Spinal cord (tissue), 10 donors: ENCODE measurements at places on chromosomes 5 and 9.

GRCh38 chr9:76027416-76027815, 136.9 kb downstream of the PCSK5 start:
- DNase-seq, result no peak

GRCh38 chr5:19837536-19838174, 150.3 kb downstream of the CDH18 start:
- DNase-seq, result no peak

- no peak for DNase-seq
These were observed 206.4 kb downstream of the PTTG1 start for GRCh38 chr5:160627921-160628618.

- DNase-seq, result peak; percentile 31
These were observed 33.5 kb upstream of the EBF1 start for GRCh38 chr5:159133041-159133741.

- peak; percentile 18 for DNase-seq
These were observed 133.1 kb downstream of the DOCK8 start for GRCh38 chr9:347667-348292.

DNA sequence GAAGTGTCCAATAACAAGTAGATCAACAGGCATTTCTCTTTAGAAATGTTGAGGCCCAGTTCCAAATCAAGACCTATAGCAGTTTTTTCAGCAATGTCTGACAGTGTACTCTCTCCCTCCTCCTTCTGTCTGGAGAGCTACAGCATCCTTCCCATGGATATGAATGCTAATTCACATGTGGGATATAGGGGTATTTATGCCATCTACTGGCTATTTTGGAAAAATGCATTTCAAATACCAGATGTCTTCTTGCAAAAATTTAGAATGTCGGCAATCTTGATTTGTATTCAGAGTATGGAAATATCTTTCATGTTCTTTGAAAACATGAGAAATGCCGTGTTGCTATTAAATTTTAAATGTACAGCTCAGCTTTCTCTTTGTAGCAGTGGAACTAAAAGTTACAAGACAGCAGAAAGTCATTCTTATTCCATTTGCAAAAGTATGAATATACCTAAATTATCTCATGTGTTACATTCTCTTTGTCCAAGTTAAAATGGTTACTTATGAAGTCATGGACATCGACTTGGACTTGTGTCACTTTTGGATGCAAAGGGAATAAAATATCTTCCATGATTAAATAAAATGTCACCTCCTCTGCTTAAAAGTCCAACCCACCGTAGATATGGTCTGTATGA, 647.8 kb downstream of the TAF11L14 start:
- peak; percentile 87 for DNase-seq

- no peak for DNase-seq
These were observed 100.7 kb downstream of the RAB3C start for GRCh38 chr5:58683567-58683966.

GRCh38 chr9:134843740-134844139, 36.9 kb upstream of the FCN2 start:
- no peak for DNase-seq

DNA sequence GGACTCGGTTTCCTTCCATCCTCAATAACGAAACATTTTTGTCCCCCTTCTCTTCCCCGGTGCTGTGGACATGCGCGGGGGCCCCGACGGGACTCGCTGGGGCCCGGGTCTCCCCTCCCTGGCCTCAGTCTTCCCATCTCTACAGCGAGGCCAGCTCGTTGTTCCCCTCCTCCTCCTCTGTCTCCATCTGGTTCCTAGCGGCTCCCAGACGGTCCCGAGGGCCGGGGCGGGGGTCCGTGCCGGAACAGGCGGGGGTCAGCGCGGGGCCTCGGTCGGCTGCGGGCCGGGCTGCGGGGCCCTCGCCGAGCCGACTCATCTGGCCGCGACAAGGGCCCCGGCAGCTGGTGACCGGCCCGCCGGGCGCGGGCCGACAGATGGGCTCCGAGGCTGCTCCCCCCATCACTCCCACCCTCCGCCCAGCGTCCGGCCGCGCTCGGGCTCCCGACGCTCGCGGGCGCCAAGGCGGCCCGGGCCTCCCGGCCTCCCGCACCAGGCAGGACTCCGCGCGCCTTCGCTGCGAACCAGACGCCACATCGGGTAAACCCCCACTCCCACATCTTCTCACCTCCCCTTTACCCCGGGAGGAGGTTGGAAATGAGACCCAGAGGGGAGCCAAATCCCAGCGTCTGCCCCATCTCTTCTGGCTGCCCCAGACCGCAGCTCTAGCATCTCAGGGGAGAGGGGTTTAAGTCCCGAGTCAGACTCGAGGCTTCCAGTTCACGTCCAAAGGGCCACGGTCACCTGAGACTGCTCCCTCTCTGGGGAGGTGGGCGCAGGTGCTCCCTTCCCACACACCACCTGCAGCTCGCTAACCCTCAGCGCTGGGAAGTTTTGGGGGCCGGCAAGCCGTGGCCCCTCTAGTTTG, 8.1 kb downstream of the BARHL1 start:
- DNase-seq, result no peak

- no peak for DNase-seq
These were observed 65.2 kb downstream of the RAI14 start for GRCh38 chr5:34721327-34721726.

- peak; percentile 26 for DNase-seq
These were observed 36.7 kb downstream of the MTREX start for GRCh38 chr5:55344392-55344992.

GRCh38 chr5:106894964-106895363, 775.8 kb downstream of the EFNA5 start:
- no peak for DNase-seq

GRCh38 chr9:134390947-134391318, 64.7 kb downstream of the RXRA start:
- no peak for DNase-seq

GRCh38 chr9:5976674-5977397, 38.6 kb downstream of the RANBP6 start:
- DNase-seq, result no peak

DNA sequence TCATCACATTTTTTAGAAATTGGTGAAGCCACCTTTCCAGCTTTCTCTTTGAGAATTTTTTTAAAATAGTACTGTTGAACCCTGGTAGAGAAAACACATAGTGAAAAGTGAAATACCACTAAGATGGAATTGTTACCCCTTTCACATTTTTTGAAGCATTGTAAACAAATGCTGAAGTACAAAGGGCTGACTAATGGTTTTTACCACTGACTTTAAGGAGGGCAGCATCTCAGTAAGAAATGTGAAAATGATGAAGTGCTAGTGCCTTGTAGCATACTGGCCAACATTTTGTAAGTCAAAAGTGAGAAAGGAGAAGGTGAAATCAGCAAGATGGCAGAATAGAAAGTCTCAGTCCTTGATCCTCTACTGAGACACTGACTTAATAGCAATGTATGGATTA, 320.6 kb downstream of the PJA2 start:
- DNase-seq, result no peak

GRCh38 chr9:109935406-109936087, 155.5 kb downstream of the PALM2AKAP2 start:
- no peak for DNase-seq

- no peak for DNase-seq
These were observed 30.6 kb downstream of the CPLX2 start for GRCh38 chr5:175902026-175902425.

DNA sequence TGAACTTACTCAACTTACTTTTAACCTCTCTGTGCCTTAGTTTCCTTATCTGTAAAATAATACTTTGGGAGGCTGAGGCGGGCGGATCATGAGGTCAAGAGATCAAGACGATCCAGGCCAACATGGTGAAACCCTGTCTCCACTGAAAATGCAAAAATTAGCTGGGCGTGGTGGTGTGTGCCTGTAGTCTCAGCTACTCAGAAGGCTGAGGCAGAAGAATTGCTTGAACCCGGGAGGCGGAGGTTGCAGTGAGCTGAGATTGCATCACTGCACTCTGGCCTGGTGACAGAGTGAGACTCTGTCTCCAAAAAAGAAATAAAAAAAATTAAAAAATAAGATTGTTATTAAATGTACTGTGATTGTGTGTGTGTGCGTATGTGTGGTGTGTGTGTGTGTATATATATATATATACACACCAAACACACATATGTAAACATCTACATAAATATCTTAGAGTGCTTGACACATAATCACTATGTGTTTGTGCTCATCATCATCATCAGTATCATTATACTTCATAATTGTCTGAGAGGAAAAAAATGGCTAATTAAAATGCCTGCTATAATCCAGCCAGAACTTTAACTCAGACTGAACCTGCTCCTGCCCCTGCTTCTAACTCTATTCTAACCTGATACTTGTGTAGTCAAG, 312.8 kb downstream of the FER start:
- DNase-seq, result no peak

GRCh38 chr5:122697191-122697590, 77.7 kb upstream of the SNX2 start:
- no peak for DNase-seq

DNA sequence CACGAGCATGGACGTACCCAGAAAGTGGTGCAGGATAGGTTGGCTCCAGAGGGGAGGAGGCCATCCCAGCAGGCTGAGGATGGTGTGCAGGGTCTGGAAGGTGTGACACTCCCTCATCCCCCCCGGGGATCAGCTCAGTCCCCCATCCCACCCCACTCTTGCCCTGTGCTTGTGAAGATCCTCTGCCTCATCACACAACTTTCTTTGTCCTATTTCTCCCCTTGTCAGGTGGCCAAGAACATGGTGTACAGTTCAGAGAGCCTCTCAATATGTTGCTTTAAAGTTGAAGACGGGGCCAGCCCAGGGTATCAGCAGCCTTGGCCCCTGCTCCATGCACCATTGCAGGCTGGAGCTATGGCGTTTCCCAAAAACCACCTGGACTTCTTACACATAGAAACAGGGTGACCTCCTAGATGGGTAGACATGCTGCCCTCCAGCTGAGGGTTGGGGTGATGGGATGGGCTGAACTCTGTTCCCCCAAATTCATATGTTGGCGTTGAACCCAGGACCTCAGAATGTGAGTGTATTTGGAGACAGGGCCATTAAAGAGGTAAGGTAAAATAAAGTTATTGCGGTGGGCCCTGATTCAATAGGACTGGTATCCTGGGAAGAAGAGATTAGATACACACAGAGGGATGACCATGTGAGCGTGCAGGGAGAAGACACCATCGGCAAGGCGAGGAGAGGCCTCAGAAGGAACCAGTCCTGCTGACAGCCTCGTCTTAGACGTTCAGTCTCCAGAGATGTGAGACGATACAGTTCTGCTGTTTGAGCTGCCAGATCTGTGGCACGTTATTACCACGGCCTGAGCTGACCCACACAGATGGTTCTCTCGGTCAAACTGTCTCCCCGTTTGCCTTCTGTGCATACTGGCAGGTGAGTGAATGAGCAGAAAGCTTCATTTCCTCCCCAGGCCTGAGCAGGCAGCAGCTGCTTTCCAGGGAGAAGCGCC, 272.5 kb downstream of the GADD45G start:
- DNase-seq, result no peak

- DNase-seq, result no peak
These were observed 118.6 kb upstream of the COL5A1 start for GRCh38 chr9:134522976-134523375.

DNA sequence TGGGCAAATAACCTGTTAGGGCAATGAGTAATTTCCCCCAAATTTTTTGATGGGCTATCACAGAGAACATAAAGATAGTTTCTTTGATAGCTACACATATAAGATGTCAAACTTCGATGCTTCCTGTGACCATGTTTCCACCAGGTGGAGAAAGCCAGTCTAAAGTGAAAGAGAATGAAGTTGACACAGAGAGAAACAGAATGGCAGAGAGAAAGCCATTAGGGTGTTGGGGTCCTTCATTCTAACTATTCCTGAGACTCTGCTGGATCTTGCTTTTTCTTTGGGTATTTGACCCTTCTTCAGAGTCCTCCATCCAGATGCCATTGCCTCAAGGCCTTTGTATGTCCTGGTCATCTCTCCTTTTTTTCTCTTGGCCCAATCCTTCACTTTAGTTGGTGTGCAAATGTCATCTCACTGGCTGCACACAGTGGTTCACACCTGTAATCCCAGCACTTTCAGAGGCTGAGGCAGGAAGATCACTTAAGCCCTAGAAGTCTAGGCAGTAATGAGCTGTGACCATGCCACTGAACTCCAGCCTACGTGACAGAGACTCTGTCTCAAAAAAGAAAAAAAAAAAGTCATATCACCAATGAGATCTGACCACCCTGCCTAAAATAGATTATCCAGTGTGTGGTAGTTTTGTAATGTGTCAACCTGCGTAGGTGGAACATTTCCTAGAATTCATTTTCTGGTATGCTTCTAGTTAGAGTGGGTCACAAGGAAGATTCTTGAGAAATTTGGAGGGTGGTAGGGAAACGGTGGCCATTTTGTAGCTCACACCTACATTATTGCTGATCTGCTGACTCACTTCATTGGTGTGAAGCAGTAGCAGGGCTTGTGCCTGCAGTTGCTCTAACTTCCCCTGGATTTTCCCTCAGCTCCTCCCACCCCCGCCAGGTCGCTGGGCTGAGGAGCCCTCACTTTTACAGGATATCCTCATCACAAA, 20.8 kb upstream of the KIF2A start:
- DNase-seq, result no peak

DNA sequence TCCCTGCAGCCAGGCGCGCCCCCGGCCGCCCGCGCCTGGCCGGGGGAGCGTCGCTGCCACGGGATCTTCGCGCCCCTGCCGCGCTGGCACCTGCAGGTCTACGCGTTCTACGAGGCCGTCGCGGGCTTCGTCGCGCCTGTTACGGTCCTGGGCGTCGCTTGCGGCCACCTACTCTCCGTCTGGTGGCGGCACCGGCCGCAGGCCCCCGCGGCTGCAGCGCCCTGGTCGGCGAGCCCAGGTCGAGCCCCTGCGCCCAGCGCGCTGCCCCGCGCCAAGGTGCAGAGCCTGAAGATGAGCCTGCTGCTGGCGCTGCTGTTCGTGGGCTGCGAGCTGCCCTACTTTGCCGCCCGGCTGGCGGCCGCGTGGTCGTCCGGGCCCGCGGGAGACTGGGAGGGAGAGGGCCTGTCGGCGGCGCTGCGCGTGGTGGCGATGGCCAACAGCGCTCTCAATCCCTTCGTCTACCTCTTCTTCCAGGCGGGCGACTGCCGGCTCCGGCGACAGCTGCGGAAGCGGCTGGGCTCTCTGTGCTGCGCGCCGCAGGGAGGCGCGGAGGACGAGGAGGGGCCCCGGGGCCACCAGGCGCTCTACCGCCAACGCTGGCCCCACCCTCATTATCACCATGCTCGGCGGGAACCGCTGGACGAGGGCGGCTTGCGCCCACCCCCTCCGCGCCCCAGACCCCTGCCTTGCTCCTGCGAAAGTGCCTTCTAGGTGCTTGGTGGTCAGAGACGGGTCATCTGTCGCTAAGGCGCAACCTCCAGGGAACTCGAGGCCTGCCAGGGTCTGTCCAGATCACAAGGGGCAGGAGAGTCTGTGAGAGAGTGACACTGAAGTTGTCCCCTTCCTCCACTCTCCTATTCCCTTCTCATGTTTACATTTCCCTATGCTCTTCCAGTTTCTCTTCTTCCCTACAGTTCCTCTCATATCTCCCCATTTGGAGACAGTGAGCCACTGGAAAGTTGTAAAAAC, 1.3 kb downstream of the GPR150 start:
- DNase-seq, result no peak

- no peak for DNase-seq
These were observed 456.8 kb downstream of the DMAC1 start for GRCh38 chr9:7342736-7343135.
